Activated CD4-positive, alpha-beta memory T cell treated with anti-CD3 and anti-CD28 coated beads, Interleukin-2, amount 10 ng/mL, durations not matched to agents 7 days and 5 days (primary cell): ENCODE measurements at places on chromosomes 5 and 9.

- no peak for DNase-seq
These were observed 3.9 kb upstream of the MGAT1 start for GRCh38 chr5:180806351-180807011.

DNA sequence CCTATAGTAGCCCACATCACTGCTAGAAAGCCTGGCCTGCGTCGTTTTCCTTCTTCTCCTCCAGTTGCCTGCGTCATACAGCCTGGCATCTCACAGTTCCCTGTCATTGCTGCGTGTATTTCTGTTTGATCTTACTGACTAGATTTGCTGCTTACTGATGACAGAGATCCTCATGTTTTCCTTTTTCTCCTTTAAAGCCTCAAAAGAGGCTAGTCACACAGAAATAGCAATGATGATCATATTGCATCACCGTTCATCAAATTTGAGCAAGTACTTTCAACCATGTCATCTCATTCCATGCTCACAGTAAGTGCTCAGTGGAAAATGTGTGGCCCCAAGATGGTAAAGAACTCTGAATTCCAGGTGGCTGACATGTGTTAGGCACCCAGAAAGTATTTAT lies 76.8 kb downstream of the MVB12B start:
- DNase-seq, result no peak

- DNase-seq, result no peak
These were observed 36.4 kb upstream of the UBQLN1 start for GRCh38 chr9:83744206-83744605.

- no peak for DNase-seq
These were observed 221.4 kb downstream of the MCTP1 start for GRCh38 chr5:95063492-95063891.

GRCh38 chr9:18441261-18441660 lies 32.7 kb upstream of the ADAMTSL1 start:
- DNase-seq, result no peak

GRCh38 chr5:178505639-178506407 lies 84.4 kb downstream of the COL23A1 start:
- DNase-seq, result no peak

DNA sequence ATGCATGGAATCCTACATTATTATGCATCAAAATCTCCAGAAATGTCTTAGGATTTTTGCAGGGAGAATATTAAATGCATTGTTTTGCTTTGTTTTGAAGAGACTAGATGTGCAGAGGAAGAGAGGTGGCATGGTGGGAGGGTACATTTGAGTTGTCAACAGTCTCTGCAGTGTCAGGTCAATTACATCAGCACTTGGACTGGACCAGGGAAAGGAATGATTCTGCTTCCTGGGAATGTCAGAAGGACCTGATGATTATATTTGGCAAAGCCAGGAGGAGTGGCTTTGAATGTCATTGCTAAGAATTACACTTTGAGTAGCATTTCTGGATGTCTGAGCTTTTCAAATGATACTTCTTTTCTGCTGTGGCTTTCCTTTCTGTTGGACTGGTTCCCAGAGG lies 17.5 kb upstream of the TMEFF1 start:
- DNase-seq, result no peak

DNA sequence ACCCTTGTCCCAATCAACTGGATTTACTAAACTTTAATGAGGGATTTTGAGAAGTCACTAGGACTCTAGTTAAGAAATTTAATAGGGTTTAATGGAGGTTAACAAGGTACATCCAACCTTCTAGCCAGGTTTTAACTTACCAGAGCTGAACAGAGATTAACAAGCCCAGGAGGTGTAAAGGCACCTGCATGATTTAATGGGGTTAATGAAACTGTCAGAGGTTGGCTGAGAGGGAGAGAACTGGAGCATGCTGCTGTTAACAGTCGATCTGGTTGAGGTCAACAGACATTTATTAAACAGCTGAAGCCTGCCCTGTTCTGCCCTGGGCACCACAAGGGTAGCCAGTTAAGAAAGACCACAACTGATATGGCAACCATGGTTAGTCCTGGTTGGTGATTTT lies 13.6 kb downstream of the HAND1 start:
- no peak for DNase-seq

GRCh38 chr5:19777363-19777762 lies 210.6 kb downstream of the CDH18 start:
- DNase-seq, result no peak

GRCh38 chr9:98949565-98949964 lies 5.9 kb downstream of the COL15A1 start:
- no peak for DNase-seq

- DNase-seq, result no peak
These were observed 1634.3 kb downstream of the MAT2B start for GRCh38 chr5:165139721-165140120.

DNA sequence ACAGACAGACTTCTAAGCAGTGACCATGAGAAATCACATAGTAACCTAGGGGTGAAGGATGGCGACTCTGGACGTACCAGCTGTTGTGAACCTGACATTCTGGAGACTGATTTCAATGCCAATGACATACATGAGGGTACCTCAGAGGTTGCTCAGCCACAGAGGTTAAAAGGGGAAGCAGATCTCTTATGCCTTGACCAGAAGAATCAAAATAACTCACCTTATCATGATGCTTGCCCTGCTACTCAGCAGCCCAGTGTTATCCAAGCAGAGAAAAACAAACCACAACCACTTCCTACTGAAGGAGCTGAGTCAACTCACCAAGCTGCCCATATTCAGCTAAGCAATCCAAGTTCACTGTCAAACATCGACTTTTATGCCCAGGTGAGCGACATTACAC lies 38.0 kb upstream of the CCDC152 start:
- peak; percentile 64 for DNase-seq

DNA sequence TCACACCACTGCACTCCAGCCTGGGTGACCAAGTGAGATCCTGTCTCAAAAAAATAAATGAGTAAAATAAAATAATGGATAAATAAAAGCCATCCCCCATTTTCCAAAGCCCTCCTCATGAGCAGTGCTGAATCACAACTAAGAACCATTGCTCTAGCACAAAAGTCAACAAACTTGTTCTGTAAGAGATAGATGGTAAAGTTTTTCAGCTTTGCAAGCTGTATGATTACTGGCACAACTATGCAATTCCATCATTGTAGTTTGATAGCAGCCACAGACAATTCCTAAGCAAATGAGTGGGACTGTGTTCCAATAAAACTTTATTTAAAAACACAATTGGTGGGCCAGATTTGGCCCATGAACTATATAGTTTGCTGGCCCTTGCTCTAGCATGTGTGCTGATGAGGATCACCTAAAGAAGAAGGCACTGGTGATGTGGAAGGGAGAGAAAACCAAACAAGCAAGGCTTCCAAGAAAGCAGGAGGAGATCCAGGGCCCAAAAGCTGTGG lies 64.6 kb downstream of the NEURL1B start:
- DNase-seq, result no peak

DNA sequence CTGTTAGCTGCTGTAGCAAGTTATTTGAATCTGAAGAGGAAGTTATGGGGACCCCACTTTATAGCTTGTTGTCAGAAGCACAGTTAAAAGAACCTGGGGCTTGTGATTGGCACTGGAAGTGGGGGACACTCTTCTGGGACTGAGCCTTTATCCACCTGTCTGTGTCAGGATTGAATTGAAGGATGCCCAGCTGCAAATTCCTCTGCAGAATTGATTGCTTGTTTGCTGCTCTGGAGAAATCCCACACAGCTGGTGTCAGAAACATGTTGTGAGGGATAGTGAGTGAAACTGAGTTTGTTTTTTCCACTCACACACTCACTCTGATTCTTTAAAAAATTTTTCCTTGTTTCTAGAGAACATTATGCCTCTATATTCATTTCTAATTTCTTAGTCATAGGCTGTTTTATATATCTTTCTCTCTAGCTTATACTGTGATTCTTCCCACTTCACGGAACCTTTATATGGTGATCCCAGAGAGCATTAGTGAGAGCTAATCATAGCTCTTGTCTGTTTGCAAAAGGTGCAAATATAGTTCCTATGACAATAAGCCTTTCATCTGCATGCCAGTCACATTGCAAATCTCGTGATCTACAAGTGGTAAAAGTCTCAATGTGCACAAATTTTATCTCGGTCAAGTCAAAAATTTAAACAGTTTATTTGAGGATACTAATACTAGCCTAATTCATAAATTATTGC lies 188.5 kb upstream of the EDIL3 start:
- DNase-seq, result no peak

DNA sequence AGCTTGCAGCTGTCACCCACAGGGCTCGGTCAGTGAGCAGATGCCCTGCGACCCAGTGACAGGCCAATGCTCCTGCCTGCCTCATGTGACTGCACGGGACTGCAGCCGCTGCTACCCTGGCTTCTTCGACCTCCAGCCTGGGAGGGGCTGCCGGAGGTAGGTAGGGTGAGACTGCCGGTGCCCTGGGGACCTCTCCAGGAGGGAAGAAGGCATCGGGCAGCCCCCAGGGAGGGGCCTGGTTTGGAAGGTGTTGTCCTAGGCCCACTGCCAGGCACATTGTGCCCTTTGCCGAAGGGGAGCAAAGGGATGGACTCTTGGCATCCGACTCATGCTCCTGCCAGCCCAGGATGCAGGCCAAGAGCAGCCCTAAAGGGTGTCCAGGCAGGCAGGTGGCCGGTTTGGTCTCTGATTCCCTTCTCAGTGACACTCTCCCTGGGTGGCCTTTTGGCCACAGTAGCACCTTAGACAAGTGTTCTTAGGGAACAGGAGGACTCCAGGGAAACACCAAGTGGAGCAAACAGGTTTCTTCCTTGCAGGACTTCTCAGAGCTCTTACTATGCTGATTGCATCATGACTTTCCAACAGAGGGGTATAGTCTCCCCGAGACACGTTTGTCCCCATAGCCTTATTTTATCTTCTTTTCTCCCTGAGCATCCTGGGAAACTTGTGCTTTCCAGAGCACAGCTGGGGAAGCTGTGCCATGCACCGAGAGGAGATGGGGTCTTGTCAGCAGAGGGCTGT lies 28.1 kb upstream of the AIF1L start:
- DNase-seq, result no peak

- DNase-seq, result no peak
These were observed 80.9 kb upstream of the IRX2 start for GRCh38 chr5:2832394-2832793.

DNA sequence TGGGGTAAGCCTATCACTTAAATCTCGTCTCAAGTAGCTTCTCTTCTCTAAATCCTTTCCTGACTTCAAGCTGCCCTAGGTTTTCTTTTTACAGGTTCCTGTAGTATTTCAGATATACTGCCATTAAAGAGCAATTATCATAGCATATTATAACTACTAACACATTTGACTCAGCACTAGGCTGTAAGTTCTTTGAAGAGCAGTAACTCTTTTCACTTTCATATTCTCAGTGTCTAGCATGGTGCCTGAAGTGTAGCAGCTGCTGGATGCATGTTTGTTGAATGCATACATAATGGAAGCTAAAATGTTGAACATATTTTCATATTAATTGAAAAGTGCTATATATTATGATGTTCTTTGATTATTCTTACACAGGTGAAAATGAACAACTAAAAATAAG lies 22.5 kb downstream of the CCDC152 start:
- DNase-seq, result no peak

- peak; percentile 71 for DNase-seq
These were observed 974 bp downstream of the CCDC69 start for GRCh38 chr5:151222790-151223446.

GRCh38 chr9:106704056-106704615 lies 158.8 kb upstream of the ZNF462 start:
- no peak for DNase-seq

- DNase-seq, result no peak
These were observed 697.3 kb downstream of the TLR4 start for GRCh38 chr9:118401546-118401945.
